ENCODE measurements at places on chromosomes 6 and 20.

- DNase-seq, result no peak
Measured at GRCh38 chr6:34855463-34855862, 32.4 kb downstream of the TAF11 start.

DNA sequence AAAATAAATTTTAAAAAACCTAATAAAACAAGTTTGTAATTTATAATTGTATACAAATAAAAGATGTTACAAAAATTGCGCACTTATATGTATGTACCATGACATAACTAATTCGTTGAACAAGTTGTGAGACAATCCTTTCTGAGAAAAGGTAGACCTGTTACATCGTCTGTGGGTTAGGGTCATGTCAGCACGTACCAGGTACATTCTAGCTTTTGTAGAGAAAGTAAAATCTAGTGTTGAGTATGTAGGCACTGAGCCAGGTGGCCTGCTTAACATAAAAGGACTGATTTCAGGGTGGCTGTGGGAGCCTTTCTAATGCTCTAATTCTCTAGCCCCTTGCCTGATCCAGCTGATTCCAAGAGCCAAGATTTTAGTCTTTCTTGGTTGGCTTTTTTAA, 10.4 kb downstream of the RPL7L1 start:
- no peak for DNase-seq

DNA sequence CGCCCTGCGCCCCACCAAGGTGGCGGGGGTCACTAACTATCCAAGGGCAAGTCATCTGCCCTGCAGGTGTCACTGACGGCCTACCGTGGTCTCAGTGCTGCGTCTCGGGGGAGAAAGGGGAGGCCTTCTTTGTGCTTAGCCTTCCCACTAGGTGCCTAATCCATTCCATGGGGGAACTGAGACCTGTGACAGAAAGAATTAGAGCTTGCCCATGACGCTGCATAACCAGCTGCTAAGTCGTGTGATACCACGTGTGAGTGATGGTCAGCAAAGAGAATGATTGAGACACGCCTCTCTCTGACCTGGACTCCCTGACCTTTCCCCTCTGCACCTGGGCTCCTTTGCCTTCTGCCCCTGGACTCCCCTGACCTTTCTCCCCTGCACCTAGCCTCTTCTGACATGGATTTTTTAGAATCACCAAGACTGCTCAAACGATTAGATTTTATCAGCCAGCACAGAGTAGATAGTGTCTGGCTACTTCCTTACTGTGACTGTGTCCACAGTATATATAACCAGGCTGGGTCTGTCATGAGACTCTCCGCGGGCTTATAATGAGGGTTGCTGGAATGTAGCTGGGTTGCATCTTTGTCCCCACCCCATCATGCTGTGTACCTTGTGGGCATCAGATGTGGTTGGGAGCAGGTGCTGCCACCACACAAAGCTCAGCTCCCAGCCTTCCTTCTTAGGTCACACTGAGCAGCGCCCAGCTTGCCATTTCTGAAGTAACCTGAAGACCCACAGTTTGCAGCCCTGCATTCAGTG, 140.6 kb downstream of the TMEM242 start:
- DNase-seq, result no peak

DNA sequence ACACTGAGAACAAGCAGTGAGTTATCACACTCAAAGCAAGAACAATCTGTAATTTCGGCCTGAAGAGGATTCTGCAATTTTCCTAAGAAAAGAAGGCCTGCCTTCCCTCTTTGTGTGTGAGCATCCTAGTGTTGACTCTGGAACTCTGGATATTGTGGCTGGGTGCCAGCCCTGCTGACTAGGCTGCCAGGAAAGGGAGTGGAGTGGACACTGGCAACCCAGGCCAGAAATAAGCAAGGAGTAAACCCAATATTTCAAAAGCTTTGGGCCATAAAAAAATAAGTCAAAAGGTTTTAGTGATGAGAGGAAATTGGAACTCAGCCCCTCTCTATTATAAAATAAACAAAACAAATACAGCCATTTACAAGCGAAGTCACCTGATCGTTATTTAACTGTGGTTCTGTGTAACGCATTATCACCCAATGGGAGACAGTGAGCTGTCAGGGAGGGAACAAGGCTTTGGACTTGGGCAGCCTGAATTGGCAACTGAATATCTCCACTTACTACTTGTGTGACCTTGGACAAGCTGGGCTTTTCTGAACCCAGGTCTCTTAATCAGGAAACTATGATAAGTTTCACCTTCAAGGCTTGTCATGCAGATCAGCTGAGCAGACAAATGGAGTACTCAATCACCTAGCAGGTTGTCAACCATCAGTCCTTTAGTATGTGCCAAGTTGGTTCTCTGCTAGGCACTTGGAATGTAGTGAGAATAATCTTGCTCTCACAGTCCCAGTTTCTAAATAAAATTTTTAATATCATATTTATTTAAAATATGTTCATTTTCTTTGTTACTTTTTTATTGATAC, 196.2 kb downstream of the PAX1 start:
- no peak for DNase-seq

DNA sequence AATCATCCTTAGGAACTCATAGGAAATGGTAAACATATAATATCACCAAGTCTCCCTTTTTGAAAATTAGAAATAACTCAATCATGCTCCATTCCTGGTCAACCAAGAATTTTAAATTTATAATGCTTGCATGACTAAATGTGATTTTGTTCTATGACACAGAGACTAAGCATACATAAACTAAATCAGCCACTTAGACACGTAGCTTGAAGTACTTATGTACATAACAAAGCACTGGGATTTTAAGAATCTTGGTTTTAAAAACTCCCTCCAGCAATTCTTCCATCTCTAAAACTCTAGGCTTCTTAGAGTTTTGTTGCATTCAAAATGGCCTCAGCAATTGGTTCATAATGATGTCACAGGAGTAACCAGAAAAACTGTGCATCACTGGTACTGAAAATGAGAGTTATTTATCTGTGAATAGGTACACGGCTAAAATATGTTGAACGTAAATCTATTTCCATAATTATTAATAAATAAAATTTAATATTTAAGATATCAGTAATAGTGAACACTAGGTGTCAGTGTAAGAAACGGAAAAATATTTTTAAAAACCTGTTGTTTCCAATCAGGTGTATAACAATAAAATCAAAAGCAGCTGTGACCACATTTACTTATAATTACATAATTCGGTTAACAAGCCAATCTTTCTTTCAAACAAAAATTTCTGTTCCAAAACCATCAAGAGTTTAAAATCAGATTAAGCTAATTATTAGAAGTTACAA, 241.6 kb upstream of the RUNX2 start:
- no peak for DNase-seq

DNA sequence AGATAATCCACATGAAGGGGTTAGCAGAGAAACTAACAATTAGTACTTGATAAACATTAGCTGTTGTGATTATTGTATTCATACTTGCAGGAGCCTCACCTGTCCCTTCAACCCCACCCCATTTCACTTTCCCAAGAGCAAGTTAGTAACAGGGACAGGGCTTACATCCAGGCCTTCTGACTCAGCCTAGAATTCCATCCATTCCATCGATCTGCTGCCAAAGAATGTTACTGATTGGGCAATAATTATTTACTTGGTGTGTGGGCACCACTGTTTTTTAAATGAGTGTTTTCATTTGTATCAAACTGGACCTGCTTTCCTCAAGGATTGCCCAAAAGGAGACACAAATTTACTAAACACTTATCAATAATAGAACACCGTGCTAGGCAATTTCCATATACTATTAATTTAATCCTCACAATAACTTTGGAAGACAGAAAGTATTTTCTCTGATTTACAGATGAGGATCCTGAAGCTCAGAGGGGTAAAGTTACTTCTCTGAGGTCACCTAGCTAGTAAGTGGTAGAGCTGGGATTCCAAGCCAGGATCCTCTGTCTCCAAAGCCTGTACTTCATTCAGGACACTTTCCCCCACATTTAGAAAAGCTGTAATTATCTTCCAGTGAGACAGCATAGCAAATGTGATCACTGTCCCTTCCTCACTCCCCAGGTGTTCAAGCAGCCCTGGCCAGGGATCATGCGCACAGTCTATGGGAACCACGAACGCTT, 32.8 kb downstream of the GSS start:
- no peak for DNase-seq

DNA sequence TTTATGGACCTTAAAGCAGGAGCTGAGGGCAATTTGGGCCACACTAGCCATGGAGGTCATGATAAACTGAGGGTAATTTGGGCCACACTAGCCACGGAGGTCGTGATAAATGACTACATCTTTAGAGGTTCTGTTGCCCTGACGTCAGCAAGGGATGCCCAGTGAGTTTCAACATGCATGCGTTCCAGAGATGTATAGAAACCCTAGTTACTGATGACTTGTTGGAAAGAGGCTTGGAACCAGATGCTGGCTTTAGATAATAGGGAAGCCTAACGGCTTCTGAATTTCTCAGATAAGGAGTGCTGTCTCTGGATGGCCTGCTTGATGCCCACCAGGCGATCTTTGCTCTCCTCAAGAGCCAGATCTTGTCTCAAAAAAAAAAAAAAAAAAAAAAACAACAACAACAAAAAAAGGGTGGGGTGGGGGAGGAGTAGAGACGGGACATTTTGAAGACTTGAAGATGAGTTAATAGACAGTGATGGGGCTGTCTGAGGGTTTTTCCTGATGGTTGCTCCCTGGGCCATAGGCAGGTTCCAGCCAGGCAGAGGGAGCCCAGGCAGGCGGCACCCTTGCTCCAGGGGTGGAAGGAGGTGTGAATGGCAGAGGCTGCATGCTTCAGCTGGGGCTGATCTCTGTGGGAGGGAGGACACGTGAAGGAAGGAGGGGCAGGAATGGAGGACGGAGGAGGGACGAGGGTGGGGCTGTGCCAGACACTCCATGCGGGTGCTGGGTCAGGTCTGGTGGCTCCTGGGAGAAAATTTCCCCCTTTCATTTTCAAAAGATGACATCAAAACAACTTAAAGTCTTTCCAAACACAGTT, 27.0 kb upstream of the FRMD1 start:
- DNase-seq, result no peak

- DNase-seq, result no peak
Measured at GRCh38 chr6:1287103-1287591, 24.8 kb upstream of the FOXQ1 start.

All from cortex of kidney (tissue), 1 donor.